ENCODE measurements at places on chromosomes 16 and 17.

DNA sequence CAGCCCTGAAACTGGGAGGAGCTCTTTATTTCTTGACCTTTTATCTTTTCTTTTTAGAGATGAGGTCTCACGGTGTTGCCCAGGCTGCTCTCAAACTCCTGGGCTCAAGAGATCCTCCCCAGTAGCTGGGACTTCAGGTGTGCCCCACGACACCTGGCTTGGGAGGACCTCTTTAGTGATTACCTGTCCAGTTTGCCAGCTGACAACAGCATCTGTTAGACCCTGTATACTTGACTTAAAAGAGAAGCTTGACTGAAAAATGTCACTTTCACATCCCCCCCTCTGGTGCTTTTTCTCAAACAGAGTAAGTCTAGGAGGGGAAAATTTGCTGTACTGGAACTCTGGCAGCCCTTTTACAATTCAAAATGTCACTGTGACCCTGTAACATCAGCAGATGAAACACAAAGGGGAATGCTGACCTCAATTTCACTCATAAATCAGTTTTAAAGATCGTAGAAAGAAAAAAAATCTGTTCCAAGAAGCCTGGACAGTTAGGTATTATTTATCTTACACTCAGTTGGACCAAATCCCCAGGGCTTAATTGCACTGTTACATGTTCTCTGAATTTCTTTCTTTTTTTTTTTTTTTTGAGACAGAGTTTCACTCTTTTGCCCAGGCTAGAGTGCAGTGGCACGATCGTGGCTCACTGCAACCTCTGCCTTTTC is 1.8 kb upstream of the ERN1 start:
- no peak for DNase-seq

GRCh38 chr16:64276646-64277045 is 845.2 kb downstream of the CDH11 start:
- DNase-seq, result no peak

DNA sequence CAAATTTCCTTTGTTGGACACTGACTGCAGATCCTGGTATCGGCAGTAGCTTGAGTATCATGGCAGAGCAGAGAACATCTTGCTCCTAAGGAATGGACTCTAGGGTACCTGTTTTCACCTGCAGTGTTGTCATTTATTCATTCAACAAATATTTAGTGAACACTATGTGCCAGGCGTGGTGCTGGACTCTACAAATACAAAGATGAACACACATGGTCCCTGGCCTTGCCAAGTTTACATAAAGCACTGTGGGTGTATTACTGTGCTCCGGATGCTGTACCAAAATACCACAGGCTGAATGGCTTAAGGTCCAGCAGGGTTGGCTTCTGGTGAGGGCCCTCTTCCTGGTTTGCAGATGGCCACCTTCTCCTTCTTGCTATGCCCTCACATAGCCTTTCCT is 14.2 kb upstream of the CCR7 start:
- no peak for DNase-seq

GRCh38 chr17:74571621-74572270 is 4.4 kb upstream of the CD300H start:
- no peak for DNase-seq

DNA sequence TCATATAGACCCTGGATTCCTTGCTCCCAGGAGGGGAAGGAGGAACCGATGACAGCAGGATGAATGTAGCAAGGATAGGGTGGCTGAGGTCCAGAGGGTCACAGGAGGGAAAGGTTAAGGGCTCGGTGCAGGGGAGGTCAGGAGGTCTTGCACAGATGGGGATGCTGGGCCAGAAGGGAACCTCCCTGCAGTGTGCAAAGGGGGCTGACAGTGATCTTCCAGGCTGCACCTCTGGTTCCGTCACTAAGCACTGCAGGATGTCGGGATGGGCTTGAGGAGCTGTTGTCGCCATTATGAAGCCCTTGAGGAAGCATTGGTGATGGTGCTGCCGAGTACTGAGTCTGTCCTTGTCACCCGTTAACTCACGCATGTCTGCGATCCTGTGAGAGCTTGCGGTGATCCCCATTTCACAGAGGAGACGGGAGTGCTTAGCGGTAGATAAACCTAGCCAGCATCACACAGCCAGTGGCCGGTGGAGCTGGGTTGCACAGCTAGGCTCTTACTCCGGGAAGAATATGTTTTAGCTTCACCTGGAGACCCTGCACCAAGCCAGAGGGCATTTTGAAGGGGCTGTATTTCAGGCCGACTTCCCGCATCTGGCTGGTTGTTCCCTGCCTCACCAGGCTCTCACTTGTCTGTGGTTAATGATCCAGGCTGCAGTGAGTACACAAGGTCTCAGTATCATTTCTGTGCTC is 120.4 kb downstream of the SNX29 start:
- no peak for DNase-seq

- DNase-seq, result no peak
These were observed 43.7 kb downstream of the MAP2K4 start for GRCh38 chr17:12064395-12064794.

DNA sequence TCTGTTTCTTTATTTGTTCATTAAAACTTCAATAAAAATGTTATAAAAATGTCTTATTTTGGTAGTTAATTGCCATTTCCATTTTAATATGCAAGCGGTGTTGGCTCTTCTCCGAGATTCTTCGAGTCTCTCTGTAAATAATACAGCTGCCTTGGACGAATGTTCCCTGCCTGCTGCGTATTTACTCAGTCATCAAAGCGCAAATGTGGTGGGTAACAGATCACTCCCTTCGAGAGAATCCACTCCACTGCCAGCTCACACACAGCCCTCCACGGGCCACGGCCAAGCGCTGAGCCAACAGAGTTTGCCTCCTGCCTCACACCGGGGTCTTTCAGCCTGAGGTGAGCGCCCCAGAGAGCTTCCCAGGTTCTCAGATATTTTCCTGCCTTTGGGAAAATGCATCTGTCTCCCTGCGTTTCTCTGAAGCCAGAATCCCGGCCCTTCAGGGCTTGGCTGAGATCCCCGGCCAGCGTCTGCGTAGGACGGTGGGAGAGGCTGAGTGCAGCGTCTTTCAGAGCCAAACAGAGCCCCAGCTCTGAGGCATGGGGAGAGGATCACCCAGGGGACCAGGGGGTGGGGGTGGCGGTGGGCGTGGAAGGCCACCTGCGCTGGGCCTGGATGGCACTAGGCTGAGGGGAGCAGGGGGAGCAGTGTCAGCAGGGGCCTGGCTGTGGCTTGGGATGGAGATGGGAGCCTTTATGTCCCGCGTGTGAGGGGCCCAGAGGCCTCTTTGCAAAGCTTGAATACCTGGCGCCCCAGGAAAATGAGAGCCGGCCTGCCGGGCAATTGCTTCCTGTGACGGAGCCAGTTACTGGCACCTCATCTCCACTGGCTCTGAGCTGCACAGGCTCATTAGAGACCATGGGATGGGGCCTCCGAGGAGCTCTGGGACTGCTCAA is 248.7 kb downstream of the RBFOX3 start:
- no peak for DNase-seq

DNA sequence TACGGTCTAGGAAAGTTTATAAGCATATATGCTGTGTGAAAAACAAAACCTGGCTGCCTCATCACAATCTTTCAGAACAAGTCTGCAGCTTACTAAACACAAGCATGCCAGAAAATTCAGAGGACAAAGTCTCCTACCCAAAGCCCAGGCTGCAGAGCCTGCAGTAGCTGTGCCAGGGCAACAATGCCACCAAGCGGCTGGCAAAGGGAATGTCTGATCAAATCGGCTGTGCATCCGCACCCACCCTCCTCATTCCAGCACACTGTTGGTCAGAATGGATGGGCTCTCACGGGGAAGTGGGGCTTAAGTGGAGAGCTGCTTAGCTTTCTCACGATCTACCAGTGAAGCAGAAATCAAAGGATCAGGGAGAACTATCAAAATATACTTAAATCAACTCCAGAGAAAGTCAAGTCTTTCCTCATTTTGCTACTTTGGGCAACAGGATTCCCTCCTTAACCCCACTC is 73.5 kb downstream of the CYTH1 start:
- DNase-seq, result peak; percentile 49

All from activated CD4-positive, alpha-beta T cell treated with anti-CD3 and anti-CD28 coated beads, Interleukin-2, amount 50 U/mL, for 4 hours (primary cell).